ENCODE measurements at places on chromosomes 5 and 9.

DNA sequence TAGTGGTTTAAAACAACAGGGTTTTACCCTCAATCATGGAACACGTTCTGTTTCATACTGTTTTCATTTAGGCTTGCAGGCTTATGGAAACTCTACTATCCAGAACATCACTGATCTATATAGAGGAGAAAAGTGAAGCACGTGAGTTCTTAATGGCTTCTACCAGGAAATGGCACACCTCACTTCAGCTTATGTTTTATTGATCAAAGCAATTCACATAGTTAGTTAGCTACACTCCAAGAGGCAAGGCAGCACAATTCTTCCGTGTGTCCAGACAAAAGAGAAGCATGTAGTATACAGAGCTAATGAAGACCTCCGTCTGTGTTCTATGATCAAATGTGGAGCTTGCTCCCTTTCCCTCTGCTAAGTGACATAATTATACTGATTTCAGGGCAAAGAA is 353.3 kb upstream of the CD180 start:
- DNase-seq: no peak

- no peak for DNase-seq
Measured at GRCh38 chr9:16653491-16654399, 216.7 kb downstream of the BNC2 start.

- peak; percentile 6 for DNase-seq
Measured at GRCh38 chr9:104682642-104683041, 11.7 kb upstream of the OR13D1 start.

GRCh38 chr5:81544351-81545018 is 150.6 kb upstream of the ACOT12 start:
- no peak for DNase-seq

DNA sequence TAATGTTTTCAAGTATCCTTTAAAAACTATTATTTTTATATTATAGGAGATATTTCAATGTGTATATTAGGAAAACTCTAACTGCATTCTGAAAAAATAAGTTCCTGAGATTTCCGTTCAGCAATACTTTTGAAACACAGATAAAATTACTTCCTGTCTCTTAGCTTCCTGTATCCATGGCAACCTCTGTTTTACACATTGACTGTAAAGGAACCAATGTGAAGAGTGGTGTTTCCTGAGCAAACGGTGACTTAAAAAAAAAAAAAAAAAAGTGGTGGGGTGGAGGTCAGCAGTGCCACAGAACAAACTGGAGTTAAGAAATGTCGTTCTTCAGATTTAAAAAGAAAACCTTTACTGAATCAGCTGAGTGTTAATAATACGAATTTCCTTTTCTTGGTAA is at the start of gene LRRC70:
Gene LRRC70, plus strand, starts transcription at position 280 of the 400 bp plus-strand sequence. CDS start 620 bp downstream, outside the sequence.
- DNase-seq: peak; percentile 64

DNA sequence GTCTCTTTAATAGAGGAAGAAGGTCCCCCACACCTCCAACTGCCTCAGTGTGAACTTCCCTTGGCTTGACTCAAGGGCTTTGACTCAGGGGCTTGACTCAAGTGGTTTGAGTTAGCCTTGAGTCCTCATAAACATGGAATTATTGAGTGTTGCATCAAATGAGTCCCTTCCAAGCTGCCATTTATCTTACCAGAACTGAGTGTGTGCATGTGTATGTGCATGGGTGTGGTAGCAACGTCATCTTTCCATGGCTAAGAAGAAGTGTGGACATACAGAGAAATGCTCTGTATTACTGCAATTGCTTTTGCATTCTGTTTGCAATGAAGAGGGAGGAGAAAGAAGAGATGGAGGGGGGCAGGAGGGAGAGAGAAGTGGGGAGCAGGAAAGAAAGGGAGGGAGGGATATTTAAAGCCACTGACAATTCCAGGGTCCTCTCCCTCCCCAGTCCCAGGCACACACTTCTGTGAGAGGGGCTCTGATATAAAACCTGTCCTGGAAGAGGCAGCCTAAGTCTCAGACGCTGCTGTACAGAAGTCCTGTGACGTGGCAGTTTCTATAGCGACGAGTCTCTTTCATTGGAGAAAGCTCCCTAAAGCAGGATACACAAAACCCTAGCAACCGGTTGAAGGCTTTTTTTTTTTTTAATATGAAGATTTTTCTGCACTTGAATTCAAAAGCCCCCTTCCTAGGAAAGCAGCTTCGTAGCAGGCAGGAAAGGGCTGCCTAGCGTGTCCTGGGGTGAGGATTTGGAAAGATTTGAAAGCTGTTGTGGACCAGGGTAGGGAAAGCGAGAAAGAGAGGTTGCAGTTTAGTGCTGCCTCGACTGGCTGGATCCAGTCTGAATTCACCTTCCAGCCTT is 93.3 kb upstream of the MAP1B start:
- no peak for DNase-seq

DNA sequence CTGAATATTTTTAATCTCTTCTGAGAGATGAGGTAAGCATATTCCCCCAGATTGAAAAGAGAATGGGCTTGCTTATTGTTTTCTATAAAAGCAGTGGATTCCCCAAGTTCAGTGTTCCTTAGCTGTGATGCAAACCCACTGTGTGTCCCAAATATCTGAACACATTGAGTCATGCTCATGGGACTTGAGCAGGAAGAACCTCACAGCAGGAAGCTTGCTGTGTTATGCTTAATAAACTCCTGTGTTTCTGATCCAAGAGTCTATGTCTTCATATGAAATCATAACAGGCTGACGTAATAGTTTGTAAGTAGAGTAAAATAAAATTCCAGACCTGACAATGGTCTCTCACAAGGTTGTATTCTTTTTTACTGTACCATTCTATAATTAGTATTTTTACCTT is 24.8 kb upstream of the LOX start:
- DNase-seq: no peak

Data from activated CD4-positive, alpha-beta T cell treated with anti-CD3 and anti-CD28 coated beads, Interleukin-2, amount 10 ng/mL, durations not matched to agents 7 days and 5 days (primary cell).